ENCODE measurements at places on chromosomes 7 and 10. TPM values are rescaled to one million over a fixed set of nuclear protein-coding genes. Genes with fewer than 3 reads are reported as not detected.

DNA sequence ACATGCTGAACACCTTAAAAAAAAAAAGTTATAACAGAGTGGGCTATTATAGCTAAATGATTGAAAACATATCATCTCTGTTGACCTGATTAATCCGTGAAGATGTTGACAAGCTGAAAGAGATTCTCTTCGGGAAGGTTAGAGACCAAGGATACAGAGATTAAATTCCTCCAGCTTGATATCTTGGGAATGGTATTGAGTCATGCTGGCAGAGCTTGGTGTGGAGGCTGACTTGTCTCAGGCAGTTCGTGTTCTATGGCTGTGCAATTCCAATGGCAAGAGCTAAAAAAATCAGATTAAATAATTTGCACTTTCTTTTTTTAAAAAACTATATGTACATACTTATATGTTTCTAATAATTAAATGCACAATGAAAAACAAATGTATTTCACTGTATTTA, 24.9 kb upstream of the CACNA2D1 start:
- DNase-seq: no peak

GRCh38 chr10:9547936-9548904, 1469.5 kb upstream of the CELF2 start:
- DNase-seq: no peak

GRCh38 chr10:133329491-133330202, 7.0 kb downstream of the CALY start:
- peak; percentile 79 for DNase-seq

GRCh38 chr7:132364226-132364625, 212.0 kb downstream of the PLXNA4 start:
- no peak for DNase-seq

- DNase-seq: peak; percentile 9
These were observed 51.6 kb upstream of the MGMT start for GRCh38 chr10:129415215-129416140.

GRCh38 chr10:114879093-114879492, 57.5 kb downstream of the FHIP2A start:
- DNase-seq: no peak

GRCh38 chr10:6270951-6271350, 68.2 kb downstream of the PFKFB3 start:
- no peak for DNase-seq

DNA sequence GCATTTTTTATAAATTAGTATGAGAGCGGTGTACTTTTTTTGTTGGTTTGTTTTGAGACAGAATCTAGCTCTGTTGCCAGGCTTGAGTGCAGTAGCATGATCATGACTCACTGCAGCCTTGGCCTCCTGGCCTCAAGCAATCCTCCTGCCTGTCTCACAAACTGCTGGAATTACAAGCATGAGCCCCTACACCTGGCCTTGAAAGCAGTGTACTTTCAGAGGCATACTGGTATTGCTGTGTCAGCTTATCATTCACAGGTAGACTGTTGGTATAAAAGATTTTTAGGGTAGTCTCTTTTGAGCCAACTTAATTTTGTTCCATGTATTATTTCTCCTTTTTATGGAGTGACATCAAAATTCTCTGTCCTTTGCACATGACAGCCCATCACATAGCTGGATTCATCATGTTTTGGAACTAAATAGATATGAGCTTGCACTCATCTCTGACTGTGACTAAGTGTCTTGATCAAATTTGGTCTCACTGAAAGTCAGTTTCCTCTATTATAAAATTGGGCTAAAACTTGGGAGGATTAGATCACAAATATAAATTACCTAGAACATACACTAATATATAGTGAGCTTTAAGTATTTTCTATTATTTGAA, 12.4 kb downstream of the GNAT3 start:
- no peak for DNase-seq

GRCh38 chr10:100907773-100908363, 4.9 kb upstream of the SLF2 start:
- DNase-seq: no peak

- DNase-seq: no peak
These were observed 25.6 kb downstream of the PPIF start for GRCh38 chr10:79372871-79373270.

DNA sequence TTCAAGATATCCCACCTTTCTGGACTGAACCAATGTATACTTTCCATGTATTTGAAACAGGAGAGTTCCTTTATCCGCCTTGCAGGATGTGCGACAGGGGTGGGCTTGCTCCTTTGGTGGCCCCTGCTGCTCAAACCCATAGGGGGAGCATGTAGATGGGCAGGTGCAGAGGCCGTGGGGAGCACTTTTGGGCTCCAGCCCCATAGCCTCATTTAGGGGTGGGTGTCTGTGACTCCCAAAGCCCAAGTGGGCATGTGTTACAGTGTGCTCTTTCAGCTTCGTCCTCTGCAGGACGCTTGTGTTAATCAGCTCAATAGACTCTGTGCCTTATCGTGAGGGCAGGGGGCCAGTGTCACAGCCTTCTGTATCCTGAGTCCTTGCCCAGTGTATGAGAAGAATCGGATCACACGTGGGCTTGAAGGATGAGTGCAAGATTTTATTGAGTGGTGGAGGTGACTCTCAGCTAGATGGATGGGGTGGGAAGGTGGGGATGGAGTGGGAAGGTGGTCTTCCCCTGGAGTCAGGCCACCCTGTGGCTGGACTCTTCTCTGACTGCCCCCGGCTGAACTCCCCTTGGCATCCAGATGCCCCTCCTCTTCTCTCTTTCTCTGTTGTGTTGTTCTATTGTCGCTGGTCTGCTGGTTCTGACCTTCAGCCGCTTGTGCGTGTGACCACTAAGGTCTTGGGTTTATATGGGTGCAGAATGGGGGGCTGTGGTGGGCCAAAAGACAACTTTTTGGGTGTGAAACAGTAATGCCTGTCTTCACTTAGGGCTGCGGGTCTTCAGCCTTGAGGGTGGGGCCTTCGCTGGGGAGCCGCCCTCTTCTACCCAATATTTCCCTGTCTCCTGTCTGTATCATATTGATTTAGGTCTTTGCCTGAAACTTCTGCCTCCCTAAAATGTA, 262.2 kb downstream of the GLRX3 start:
- DNase-seq: no peak

DNA sequence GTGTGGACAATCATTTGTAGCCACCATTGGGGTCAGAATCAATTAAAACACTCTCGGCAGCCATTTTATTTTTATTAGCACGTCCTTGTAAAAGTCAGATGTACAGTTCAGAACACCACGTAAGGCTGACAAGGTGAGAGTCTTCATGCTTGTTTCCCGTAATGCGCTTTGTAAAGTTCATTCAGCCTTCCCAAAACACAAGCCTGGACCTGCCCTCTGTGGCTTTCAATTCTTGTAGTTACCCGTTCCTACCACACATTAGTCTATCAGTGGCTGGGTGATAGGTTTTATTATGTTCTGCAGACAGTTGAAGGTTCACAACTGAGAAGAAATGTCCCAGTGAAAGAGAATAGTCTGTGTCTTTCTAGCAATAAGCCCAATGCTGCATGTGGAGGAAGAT, 35.4 kb downstream of the GAD2 start:
- DNase-seq: no peak

DNA sequence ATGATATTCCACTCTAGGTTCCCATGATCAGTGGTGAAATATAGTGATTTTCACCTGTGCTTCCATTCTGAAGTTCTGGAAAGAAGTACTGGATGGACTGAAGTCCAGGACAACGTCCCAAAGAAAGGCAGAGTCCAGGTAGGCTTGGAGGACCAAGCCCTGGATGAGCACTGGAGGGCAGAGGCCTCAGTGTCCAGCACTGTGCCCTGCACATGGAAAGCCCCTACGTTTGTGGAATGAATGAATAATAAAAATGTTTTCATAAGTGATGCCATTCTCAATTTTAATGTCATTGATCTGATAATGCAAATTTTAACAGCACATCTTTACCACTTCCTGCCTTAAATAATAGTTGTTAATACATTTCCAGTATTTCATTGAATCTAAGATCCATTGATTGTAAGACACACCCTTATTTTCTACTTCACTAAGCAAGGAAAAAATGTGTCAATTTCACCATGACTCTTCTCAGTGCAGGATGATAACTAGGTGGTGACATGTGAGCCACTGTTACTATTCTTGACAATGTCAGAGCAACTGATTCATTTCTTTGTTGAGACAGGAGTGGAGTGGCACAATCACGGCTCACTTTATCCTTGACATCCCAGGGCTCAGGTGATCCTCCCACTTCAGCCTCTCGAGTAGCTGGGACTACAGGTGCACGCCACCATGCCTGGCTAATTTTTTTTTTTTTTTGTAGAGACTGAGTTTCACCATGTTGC, 35.2 kb downstream of the ZNF783 start:
- no peak for DNase-seq

- no peak for DNase-seq
These were observed 5.1 kb downstream of the ELFN1 start for GRCh38 chr7:1675036-1675671.

- DNase-seq: no peak
These were observed 485.4 kb upstream of the CELF2 start for GRCh38 chr10:10532236-10532635.

DNA sequence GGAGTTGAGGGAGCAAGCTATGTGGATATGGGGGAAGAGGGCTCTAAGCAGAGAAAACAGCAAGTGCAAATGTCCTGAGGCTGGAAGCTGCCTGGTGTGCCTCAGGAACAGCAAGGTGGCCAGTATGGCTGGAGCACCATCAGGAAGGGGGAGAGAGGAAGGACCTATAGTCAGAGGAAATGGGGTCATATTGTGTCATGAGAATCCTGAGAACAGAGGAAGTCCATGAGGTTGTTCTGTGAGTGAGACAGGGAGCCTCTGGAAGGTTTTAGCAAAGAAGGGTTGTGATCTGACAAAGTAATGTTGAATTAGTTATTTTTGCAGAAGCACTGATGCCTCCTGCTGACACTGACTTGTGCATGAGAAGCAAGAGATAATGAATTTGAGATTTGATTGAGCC, 204.3 kb downstream of the PTEN start:
- DNase-seq: no peak

DNA sequence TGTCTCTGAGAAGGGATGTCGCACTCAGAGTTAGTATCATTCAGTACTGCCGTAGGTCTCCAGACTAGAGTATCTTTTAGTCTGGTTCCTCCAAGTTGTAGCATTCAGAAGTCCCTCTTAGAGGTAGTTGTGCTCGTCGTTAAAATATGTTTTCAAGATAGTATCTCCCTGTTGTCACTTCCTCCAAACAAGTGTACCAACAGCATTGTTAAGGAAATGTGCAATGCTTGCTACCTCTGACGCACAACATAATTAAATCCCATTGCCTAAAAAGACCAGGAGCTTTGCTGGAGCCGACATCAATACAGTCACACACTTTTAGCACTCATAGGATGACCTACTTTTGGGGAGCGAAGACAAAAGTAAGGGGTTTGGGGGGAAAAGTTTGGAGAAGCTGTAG, 80.0 kb upstream of the STK17A start:
- DNase-seq: no peak

Gene AKR1C3
- 63.1 TPM for polyA plus RNA-seq

Gene GPNMB
- polyA plus RNA-seq: 19.9 TPM

Gene STEAP4
- 0.20 TPM for polyA plus RNA-seq

Gene LIPA
- polyA plus RNA-seq: 44.1 TPM

Gene NKX1-2
- not detected for polyA plus RNA-seq

Gene ANXA8
- 0.14 TPM for polyA plus RNA-seq

Gene PHYHIPL
- 16.4 TPM for polyA plus RNA-seq

Gene A1CF
- polyA plus RNA-seq: 6.4 TPM
